Left colon (tissue), 2 donors: ENCODE measurements at places on chromosomes 5 and 9. TPM values are rescaled to one million over a fixed set of nuclear protein-coding genes. Genes with fewer than 3 reads are reported as not detected.
A peak's percentile ranks its signal among the peaks of the same experiment; 100 is the strongest.

GRCh38 chr5:106833517-106833916 lies 837.2 kb downstream of the EFNA5 start:
- DNase-seq = no peak

DNA sequence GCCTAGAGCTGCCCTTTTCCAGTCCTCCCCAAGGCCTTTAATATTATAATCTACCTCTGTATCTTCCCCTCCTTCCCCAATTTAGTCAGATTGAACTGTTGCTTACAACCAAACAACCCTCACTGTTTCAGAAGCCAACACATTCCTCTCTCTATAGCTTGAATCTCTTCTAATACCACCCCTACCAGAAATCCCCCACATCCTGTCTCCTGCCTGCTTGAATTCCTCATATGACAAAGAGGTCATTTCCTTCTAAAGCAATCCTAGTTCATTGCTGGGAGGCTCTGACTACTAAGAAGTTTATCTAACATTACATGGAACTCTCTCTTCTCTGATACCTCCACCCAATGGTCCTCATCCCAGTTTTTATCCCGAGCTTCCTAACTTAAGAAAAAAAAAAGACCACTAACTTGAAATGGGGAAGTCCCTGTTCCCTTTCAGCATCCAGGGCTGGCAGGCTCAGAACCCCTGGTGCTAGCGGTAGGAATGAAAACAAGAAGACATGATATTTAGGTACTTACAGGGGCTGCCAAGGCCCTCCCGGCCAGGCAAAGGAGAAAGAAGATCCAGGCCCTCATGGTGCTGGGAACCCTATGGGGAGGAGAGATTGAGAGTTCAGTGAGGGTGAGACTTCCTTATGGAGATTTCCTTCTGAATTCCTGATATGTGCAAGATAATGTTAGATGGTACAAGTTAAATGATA lies 11.0 kb downstream of the SPARC start:
- DNase-seq = no peak

SPATA31D4 gene
- not detected for total RNA-seq

GRCh38 chr5:9667906-9668305 lies 37.8 kb upstream of the TAS2R1 start:
- DNase-seq = no peak

- no peak for DNase-seq
Observed at GRCh38 chr5:177479774-177480173, 6.3 kb upstream of the DBN1 start.

FBP1 gene
- 71.6 TPM for total RNA-seq

DNA sequence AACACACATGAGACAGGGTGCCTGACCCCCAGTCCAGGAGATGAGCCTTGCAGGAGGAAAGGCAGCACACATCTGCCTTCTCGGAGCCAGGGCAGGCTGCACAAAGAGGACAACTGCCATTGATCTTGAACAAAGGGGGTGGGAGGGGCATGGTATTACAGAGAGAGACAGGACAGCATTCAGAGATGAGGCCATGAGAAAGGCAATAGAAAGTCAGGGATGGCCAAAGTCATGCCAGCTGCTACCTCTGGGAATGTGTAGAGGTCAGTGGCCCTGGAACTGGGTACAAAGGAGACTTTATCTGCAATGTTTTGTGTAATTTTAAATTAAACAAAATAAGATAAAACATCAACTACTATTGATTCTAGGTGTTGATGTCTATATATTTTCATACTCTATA lies 43.2 kb downstream of the WDR36 start:
- DNase-seq = no peak

DNA sequence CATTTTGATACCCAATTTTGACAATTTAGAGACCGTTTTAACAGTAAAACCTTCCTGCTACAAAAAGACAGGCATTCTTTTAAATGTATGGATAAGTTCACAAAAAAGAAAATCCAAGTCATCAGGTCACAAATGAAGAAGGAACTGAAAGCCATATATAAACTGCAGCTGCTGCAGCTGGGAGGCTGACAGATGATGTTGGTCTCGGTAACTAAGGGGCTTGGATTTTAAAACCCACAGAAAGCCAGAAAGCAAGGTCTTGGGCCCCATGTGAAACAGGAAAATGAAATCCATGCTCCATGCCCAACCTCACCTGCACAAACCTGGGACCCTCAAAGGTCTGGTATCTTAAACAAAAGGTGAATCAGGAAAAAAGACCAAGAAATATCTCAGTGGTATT lies 15.7 kb upstream of the C5orf34 start:
- DNase-seq = no peak

PPP2CA gene
- total RNA-seq = 119 TPM

DNA sequence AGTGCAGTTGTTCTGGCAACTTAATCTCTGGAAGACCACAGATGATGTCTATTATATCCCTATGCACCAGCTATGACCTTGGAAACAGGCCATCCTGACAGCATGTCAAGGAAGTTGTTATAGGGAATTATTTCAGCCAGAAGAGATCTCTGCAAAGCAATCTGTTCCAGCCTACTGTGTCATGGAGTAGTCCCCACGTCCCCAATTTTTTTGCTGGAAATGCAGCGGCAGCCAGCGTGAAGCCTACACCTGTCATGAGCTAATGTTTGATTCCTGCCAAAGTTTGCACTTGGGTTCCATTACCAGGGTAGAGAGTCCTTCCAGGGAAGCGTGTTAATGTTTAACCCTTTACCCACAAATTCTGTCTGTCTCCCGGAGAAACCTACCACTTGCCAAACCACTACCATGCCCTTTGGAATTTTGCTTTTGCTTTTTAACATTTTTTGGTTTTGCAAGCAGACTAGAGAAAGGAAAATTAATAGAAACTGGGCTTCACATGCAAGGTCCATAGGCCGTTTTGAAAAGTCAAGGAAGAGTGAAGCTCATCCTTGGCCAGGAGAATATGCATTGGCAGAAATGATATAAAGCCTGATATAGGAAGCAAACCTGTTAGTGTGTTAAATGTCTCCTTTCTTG lies 174.9 kb upstream of the SPRY4 start:
- DNase-seq = no peak

GRCh38 chr9:16982780-16983310 lies 112.4 kb upstream of the BNC2 start:
- no peak for DNase-seq

DNA sequence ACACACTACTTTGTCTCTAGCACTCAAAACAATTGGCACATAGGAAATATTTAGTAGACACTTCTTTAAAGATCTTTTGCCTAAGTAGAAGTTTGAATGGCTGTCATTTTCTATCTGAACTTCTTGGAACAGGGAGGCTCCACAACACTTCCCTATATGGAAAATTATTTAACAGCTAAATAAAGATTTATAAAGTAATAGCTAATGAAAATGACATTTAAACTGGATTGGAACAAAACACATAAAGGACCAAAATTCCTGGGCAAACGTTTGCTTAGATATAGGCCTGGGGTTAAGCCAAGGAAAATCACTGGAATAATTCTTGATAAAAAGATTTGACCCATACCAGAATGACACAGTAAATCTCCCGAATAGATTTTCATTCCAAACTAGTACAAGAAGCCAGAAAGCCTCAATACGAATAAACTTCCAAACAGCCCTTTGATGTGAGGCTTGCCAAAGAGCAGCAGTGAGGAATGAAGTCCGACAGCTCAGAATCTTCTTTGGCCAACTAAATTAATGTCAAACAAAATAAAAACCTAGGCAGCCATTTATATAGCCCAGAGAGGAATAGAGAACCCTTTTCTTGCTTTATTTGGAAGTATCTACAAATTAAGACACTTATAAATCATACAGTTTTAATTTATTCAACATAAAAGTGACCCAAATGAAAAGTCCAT lies 20.3 kb upstream of the RNF180 start:
- no peak for DNase-seq

DNA sequence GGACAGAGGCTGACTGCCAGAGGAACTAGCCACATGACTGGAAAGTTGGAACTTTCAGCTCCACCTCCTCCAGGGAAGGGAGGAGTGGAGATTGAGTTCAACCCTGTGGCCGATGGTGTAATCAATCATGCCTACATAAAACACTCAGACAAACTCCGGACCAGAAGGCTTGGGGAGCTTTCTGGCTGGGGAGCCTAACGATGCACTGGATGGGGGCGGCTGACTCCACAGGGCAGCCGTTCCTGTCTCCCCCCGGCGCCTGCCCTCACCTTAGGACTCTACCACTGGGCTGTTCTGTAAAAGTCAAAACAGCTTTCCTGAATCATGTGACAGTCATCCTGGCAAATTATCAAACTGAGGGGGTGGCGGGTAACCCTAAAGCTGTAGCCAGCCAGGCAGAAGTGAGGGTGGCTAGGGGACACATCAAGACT lies 58.0 kb downstream of the GOLM1 start:
- DNase-seq = no peak

TMEM171 gene
- 104 TPM for total RNA-seq

DNA sequence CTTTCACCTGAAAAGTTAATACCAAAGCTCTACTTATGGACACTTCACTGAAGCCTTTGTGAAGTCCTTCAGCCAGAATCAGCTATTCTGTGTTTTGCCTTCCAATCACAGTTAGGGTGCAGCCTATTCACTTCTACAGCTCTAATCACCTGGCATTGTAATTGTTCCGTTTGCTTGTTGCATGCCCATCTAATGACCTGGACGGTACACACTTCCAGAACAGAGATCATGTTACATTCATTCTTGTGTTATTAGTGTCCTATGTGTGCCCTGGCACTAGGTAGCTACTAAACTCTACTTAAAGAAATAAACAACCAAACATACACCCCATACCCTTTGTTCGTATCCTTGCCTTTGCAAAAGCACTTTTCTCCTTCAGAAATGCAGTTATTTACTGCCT lies 1162.9 kb upstream of the WWC1 start:
- DNase-seq = no peak

GRCh38 chr9:87201351-87201751 lies 254.0 kb upstream of the GAS1 start:
- no peak for DNase-seq

DNA sequence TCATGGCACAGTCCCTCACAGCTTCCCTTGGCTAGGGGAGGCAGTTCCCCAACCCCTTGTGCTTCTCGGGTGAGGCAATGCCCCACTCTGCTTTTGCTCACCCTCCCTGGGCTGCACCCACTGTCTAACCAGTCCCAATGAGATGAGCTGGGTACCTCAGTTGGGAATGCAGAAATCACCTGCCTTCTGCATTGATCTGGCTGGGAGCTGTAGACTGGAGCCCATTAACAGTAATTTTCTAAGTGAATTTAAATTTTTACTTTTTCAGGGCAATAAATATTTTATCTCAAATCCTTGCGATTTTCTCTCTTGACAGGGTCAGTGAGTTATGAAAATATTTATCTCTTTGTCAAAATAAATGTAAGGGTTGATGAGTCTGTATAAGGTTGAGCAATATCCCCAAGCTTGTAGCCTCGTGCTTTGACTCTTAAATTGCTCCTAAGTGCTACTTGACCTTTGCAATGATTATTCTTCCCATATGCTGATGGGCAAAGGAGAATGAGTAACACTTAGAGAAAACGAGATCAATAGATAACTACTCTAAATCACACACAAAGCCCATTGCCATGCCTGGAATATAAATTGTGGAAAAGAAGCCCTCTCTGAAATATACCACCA lies 82.1 kb upstream of the MOCS2 start:
- no peak for DNase-seq

- DNase-seq = no peak
Observed at GRCh38 chr9:128920381-128921058, at the start of gene PHYHD1. Gene PHYHD1 (plus strand): TSS chr9:128920982. CDS start chr9:128922324, 1,342 bp downstream.

DNA sequence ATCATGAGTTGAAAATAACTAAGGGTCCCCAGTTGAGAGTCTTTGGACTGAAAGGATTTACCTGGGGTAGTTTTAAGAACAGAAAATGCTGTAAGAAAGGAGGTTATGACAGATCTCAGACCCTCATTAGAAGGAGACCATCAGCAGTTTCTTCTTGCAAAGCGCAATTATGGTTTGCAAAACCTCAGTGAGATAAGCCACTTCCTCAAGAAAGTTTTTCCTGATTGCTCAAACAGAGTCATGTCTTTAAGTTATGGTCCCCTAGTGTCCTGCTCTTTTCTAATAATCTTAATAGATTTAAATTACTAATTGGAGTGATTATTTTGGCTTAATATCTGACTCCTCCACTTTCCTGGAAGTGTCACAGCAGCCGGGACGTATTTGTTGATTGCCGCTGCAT lies 293.2 kb upstream of the KLF4 start:
- DNase-seq = no peak

HAND1 gene
- 4.4 TPM for total RNA-seq

GRCh38 chr5:14588145-14588544 lies 6.6 kb downstream of the OTULINL start:
- no peak for DNase-seq

ST8SIA4 gene
- 2.0 TPM for total RNA-seq

GRCh38 chr9:16828340-16829281 lies 41.9 kb downstream of the BNC2 start:
- DNase-seq = peak; percentile 23

- DNase-seq = no peak
Observed at GRCh38 chr5:148623741-148624140, 30.6 kb downstream of the HTR4 start.

DNA sequence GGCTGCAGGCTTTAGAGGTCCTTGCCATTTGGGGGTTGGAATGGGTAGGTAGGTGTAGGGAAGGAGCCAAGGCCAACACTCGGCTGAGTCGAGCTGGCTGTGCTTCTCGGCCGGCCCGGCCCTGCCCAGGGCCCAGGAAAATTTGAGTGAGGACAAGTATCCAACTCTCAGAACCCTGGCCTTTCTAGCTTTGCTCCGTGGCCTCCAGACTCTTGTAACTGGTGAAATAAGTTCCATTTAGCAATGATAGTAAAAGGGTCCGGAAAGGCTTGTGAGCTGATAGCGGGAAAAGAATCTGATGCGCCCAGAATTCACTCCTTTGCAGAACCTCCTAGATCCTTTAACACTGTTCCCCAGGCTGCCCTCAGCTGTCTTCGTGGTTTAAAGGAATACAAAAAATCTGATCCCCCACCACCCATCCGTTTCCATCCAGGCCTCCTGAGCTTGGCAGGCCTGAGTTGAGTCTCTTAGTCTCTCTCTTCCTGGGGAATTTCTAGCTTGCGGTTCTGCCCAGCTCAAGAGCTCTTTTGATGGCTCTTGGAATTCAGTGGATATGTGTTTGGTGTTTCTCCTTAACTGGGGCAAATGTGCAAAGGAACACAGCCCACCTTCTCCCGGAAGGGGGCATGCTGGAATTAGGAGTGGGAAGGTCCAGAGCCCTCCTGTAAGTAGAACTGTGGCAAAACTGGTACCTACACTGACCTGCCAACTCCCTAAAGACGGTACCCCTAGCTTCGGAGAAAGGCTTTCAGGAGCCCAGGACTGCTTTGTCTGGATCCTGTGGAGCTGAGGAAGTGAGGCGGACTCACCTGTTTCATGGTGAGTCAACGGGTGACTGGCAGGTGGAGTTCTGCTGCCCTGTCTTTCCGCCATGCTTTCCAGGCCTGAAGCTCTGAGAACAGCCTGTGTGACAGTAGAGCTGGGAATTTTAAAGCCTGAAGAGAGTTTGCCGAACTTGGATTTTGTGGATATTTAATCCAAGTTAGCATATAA lies 1.7 kb downstream of the DMRT3 start:
- DNase-seq = no peak

ORM2 gene
- total RNA-seq = not detected

DNA sequence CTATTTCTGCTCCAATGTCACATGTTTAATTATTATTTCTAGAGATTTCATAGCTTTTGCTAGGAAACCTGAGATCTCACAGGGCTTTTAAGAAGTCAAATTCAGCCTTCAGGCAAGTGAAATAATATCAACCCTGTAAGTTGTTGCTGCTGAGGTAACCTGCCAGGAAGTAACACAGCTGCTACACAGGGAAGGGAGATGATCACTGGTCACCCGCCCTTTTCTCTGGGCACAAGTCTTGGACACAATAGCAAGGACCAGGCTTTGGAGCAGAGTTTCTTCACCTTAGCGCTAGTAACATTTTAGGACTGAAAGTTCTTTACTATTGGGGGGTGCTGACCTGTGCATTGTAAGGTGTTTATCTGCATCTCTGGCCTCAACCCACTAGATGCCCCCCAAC lies 50.1 kb downstream of the PTTG1 start:
- no peak for DNase-seq

- DNase-seq = no peak
Observed at GRCh38 chr5:179333796-179334761, 11.2 kb downstream of the ADAMTS2 start.
